Activated CD4-positive, alpha-beta T cell treated with anti-CD3 and anti-CD28 coated beads, Interleukin-2, amount 50 U/mL, for 16 hours (primary cell): ENCODE measurements at places on chromosomes 16 and 17.

DNA sequence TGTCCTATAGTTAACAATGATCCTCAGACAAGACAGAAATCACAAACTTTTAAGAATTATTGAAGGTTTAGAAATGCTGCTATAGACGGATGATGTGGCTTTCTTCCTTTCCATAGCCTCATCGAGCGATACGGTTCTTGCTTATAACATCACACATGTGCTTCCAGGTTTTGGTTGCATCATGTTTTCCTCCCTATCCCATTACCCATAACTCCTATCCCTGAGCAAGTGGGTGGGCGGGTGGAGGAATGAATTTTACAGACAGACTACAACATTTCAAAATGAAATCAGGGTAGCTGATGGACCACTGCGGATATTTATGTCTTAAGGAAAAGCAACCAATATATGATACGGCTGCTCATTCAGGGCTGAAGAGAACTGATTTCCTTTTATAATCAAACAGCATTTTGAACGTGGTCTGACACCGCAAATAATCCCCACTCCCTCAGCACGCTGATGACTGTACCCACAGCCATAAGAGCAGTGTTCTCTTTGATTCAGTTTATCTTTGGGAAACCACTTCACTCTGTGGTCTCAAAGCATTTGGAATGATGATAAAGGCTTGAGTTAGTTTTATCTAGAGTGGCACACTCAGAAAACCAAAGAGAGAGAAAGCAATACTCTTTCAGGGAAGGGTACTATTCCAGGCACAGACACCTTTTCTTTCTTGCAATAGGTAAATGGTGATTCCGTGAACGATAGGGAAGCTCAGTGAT is 4.6 kb upstream of the AKTIP start:
- no peak for DNase-seq

DNA sequence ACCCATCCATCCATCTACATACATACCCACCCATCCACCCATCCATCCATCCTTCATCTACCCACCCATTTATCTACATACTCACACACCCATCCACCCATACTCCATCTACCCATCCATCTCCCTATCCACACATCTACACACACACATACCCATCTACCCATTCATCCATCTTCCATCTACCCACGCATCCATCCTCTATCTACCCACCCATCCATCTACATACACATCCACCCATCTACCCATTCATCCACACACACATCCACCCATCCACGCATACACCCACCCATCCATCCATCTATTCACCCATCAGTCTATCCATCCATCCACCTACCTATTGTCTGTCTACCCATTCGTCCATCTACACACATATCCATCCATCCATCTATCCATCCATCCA is 227.8 kb downstream of the ZNF423 start:
- DNase-seq = no peak

- DNase-seq = no peak
Measured at GRCh38 chr16:70685938-70686375, at the start of gene MTSS2. MTSS2 (minus strand) TSS chr16:70686053; CDS start chr16:70685791, 262 bp downstream.

GRCh38 chr17:57489321-57489720 is 233.0 kb downstream of the MSI2 start:
- no peak for DNase-seq

- DNase-seq = no peak
Measured at GRCh38 chr17:27457731-27458523, 1.7 kb downstream of the KSR1 start.

- DNase-seq = no peak
Measured at GRCh38 chr17:67707442-67707841, 10.3 kb upstream of the NOL11 start.

- DNase-seq = no peak
Measured at GRCh38 chr17:76504117-76504516, 2.9 kb upstream of the RHBDF2 start.

- DNase-seq = no peak
Measured at GRCh38 chr16:3950343-3951193, 70.1 kb upstream of the CREBBP start.

GRCh38 chr17:77377710-77378235 is 237.0 kb downstream of the SEC14L1 start:
- no peak for DNase-seq

- no peak for DNase-seq
Measured at GRCh38 chr16:63037761-63038396, 1001.6 kb upstream of the CDH8 start.

DNA sequence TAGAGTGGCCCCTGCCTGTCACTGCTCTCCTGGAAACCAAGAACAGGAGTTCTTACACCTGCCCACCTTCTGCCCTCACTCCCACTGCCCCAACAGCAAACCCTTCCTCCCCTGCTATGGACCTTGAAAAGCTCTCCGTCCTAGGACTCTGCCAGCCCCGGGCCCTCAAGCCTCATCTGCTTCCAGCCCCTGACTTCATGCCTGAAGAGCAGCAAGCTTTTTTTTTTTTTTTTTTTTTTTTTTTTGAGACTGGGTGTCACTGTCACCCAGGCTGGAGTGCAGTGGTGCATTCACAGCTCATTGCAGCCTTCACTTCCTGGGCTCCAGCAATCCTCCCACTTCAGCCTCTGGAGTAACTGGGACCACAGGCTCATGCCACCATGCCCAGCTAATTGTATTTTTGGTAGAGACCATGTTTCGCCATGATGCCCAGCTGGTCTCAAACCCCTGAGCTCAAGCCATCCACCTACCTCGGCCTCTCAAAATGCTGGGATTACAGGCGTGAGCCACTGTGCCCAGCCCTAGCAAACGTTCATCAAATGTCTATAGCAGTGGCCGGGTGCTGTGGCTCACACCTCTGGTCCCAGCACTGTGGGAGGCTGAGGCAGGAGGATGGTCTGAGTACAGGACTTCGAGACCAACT is 16.9 kb downstream of the CARHSP1 start:
- DNase-seq = no peak

DNA sequence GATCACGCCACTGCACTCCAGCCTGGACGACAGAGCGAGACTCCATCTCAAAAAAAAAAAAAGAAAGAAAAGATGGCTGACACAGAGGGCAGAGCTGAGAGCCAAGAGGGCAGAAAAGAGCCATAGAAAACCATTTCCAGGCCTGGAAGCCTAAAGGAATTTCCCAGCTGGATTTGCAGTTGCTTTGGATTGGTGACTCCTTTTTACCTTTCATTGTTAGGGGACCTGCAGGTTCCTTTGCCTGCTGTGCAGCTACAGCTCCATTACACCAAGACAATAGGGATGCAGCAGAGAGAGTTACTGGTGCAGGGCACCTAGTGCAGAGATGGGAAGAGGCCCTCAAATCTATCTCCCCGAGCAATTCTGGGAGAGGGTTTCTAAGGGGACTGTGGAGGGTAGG is 18.4 kb downstream of the ZNF668 start:
- no peak for DNase-seq

DNA sequence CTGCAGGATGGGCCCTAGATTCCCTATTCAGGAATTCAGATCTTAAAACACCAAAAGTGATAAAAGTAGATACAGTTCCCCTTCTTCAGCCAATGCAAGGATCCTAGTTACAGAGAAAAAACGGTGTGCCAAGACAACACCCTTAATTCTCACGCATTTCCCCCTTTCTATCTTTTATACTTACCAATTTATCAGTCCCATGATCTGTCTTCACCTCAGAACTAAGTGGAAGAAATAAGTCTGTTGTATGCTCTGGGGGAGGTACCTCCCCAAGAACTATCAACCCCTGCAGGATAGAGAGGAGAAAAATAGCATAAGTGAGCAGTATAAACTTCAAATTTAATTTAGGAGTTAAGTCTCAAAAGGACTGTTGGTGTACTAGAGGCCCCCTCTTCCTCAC is 83.2 kb downstream of the STH start:
- no peak for DNase-seq

- peak; percentile 92 for DNase-seq
Measured at GRCh38 chr16:81076566-81077075, 417 bp downstream of the C16orf46 start.

DNA sequence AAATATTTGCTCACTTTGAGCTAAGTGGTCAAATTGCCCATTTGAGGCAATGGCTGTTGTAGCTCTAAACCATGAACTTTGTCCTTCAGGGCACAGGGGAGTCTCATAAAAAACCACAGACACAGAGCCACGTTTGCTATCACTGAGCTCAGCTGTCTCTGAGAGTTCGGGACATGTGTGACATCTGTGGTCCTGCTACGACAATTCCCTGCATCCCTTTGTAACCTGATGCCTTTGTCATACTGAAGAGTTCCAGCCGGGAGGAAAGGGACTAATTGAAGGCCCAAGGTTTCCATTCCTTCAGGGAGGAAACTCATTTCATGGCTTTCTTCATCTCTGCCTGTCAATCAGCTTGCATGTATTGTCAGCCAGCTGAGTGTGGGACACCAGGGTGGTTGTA is 599.4 kb upstream of the CDH5 start:
- no peak for DNase-seq

- peak; percentile 38 for DNase-seq
Measured at GRCh38 chr16:15482068-15482747, 47.8 kb downstream of the BMERB1 start.

DNA sequence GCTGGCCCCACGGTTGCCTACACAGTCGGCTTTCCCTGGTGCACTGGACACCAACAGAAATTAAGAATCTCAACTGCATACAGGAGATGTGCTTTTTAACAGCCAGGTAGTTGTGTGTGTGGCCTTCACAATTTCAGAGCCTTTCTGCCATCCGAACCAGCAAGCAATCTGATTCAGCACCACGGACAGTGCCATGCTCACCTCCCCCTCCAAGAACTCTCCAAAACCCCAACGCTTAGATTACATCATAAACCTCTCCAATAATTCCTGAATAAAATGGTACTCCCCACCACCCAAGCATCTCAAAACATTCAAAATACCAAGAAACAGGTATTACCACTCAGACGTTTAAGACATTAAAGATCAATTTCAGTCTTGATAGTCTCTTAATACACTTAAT is 31.8 kb downstream of the USP7 start:
- DNase-seq = no peak

DNA sequence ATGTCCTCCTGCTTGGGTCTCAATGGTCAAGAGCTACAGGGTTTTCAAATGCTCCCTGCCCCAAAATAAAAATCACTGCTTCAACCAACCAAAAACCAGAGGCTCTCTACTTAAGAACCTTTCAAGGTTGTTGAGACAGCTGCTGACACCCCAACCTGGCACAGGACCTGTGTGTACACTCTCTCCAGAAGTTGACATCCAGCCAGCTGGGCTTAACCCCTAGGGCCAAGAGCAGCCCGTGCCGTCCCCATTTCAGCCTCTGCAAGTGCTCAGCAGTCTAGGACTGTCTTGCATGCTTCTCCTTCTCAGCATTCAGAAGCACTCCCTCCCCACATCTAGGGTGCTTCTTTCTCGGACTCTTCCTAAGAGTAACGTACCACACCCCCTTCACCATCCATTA is 59.0 kb upstream of the TRAP1 start:
- DNase-seq = no peak
